ENCODE measurements at places on chromosomes 5 and 9. TPM values are rescaled to one million over a fixed set of nuclear protein-coding genes. Genes with fewer than 3 reads are reported as not detected.

DNA sequence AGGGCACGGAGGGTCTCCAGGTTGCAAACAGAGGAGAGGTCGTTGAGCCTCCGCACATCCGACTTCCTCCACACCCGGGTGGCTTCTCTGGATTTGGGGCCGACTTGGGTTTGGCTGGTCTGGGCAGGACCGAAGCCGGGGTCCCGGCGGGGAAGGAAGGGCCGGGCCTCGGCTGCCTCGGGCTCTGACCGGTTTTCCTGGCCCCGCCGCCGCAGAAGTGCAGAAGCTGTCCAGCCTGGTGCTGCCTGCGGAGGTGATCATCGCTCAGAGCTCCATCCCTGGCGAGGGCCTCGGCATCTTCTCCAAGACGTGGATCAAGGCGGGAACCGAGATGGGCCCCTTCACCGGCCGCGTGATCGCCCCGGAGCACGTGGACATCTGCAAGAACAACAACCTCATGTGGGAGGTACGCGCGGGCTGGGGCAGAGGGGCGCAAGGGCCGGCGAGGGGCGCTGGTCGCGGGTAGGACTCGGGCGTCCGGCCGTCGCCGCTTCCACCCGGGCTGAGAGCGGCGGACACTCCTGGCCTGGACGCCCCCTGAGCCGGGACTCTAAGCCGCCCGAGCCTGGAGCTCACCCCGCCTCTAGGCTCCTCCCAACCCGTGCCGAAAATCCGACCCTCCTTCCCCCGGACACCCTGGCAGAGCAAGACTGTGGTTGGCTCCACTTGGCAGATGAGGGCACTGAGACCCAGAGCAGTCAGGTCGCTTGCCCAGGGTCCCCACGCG, 2.2 kb downstream of the PRDM12 start:
- no peak for DNase-seq

DNA sequence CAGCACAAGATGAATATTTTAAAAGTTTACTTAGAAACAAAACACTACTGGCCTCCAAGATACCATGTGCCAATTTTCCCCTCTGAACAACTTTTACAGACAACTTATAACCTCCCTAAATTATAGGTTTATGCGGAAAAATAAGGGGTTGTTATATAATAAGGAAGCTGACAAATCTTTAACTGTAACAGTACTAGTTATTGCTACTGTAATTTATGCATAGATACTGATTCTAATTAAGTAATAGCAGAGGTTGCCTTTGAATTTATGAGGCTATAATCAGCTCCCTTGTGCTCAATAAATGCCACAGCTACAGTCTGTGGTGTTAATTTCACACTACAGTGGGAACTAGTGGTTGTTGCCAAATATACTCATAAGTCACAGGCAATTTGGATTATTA, 291.3 kb upstream of the PCSK5 start:
- no peak for DNase-seq

DNA sequence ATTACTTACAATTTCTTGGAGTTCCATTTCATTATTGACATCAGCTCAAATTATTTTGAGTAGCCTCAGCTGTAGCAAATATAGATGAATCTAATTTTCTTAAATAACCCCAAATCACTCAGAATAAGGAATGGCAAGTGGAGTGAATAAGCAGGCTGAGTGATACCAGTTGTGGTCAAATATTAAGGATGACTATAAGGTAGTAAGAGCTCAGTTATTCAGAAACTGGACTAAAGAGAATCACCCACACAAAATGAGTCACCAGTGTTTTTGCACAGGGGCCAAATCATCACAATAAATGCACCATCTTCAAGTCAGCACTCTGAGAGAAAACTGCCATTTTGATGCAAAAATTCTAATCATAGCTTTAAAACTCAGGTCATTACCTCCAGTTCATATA, 128.9 kb upstream of the TARS1 start:
- no peak for DNase-seq

DNA sequence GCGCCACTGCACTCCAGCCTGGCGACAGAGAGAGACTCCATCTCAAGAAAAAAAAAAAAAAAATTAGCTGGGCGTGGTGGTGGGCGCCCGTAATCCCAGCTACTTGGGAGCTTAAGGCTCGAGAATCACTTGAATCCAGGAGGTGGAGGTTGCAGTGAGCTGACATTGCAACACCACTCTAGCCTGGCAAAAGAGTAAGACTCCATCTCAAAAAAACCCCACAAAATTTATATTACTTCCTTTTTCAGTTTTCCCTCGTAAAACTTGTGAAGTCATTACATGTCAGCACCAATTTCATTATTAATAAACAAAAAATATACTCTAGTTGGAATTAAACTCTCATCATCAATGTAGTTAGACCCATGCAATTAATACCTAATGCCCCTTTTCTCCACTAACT, 43.9 kb downstream of the SHLD3 start:
- no peak for DNase-seq

GRCh38 chr5:159269723-159270122, 6.6 kb downstream of the UBLCP1 start:
- DNase-seq = no peak

DNA sequence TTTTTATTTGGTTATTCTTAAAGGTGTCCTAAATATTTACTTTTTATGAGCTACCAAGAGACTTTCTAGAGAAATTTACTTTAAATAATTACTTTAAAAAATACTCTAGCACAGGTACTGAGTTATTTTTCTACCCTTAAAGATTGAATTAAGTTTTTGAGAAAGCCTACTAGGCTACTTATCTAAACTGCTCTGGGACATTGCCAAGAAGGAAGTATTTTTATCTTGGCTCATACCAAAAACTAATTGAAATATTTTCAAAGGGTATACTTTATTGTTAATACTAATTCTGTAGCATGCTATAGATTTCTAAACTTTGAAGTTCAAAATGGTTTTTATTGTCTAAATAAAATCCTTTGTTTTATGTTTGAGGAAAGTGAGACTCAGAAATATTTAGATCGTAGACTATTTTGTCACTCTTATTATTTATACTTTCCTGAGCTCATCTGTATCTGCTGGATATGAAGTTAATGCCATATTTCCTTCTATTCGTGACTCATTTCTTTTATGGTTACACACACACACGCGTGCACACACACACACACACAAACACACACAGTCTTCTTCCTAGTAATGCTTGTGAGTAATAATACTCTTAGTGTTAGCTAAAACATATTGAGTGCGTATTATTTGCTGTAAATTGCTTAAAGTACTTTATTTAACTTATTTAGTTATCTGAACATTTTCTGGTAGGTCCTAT, 89.5 kb downstream of the MAN2A1 start:
- DNase-seq = no peak

DNA sequence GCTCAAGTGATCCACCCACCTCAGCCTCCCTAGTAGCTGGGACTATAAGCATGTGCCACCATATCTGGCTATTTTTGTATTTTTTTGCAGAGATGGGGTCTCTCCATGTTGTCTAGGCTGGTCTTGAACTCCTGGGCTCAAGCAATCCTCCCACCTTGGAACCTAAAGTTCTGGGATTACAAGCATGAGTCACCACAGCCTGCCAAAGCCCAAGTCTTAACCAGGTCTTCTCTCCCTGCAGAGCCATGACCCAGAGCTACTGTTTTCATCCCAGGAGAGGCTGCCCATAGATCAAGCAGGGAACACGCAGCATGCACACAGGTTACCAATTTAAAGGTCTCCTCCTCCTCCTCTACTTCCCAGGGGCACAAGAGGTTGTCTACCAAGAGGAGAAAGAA, 29.7 kb downstream of the PCDHGC5 start:
- no peak for DNase-seq

DNA sequence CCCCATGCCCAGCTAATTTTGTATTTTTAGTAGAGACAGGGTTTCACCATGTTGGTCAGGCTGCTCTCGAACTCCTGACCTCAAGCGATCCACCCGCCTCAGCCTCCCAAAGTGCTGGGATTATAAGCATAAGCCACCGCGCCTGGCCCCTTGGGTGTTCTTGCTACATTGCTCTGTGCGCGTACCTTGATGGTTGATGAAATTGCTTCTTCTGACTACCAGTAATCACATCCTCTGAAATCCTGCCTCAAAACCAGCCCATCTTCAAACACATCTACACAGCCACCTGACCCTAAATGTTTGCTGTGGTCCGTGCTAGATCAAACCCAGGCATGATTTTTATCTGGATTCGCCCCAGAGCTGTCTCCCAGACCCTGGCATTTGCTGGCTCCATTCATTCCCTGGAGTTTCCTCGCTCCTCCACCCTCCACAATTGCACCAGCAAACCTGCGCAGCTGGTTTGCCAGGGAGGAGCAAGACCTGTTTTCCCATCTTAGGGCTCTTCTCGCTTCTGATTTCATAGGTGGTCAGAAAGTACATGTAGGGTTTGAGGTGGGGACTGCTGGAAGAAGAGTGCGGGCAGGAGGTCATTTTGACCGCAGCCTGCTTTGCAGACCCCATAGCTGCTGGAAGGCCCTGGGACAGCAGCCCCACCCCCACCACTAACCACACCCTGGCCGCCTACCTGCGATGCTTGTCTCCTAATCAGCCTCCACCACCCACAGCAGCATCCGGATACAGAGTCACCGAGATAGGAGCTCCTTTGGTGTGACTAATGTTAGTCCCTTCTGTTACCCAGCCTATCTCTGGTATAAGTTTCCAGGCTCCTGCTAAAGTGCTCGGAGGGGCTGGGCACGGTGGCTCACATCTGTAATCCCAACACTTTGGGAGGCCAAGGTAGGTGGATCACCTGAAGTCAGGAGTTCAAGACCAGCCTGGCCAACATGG, 22.7 kb downstream of the SWI5 start:
- no peak for DNase-seq

- DNase-seq = no peak
Measured at GRCh38 chr5:6637022-6637421, 3.8 kb downstream of the SRD5A1 start.

DNA sequence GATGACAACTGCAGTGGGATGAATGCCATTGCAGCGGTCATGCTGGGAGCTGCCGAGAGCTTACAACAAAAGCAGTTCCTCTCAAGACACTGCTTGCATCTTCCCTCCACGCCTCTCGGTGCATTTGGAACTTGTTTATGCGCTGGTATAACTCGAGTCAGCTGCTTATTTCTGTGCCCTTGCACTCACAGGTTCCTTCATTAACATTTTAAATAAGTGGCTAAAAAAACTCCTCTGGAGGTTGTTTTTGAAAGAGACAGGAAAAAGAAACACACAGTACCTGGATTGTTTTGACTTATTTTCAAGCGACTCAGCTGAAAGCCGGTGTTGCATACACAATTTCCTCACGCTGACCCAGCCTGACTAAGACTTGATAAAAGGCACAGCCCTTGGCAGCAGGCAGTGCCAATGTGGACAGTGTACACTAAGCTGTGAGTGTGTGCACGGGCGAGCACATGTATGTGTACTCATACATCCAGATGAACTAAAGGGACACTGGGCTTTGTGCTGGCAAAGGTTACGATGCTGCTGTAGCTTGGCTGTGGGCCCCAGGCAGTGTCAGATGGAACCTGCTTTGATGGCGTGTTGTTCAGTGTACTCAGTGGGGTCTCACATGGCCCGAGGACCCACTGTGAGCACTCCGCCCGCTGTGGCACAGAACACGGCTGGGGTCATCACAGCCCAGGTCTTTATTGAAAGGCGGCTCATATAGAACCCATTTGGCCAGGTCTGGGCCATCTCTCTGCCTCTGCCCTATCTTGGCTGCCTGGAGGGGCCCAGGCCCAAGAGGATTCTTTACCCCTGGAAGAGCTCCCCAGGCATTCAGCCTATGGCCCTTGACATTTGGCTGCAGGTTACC, 92.3 kb downstream of the ANKRD33B start:
- no peak for DNase-seq

DNA sequence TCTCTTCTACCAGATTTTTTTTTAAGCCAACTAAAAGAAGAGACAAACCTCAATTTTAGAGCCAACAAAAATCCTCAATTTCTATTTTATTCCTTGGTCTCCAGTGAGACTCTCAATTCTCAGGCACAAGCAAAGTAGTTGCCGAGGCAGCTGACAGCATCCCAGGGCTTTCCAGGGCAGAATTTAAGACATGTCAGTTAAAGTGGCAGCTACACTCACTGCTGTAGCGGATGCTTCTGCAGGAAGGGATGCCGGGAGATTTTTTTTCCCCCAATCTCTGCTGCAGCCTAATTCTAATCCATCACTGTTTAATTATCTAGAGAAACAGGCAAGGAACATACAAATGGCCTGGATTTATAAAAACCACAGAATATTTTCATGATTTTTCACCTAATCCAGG, 57.0 kb downstream of the TTC39B start:
- no peak for DNase-seq

DNA sequence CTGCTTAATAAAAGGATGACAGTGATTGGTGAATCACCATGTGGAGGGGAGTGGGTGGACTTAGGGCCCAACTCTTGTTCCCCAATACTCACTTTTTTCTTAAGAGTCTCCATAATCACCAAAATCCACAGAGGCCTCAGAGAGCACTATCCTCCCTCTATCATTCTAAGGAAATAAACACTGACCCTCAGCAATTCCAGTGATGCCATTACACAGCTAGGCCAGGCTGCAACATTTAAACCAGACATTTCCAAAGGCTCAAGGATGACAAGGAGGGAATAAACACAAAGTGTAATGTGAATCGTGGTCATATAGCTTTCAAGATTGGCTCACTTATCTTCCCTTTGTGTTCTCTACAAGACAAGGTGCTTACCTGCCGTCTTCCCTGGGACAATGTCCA, 2.4 kb upstream of the ARSI start:
- DNase-seq = no peak

GRCh38 chr5:37120270-37120669, 128.9 kb downstream of the CPLANE1 start:
- DNase-seq = no peak

DNA sequence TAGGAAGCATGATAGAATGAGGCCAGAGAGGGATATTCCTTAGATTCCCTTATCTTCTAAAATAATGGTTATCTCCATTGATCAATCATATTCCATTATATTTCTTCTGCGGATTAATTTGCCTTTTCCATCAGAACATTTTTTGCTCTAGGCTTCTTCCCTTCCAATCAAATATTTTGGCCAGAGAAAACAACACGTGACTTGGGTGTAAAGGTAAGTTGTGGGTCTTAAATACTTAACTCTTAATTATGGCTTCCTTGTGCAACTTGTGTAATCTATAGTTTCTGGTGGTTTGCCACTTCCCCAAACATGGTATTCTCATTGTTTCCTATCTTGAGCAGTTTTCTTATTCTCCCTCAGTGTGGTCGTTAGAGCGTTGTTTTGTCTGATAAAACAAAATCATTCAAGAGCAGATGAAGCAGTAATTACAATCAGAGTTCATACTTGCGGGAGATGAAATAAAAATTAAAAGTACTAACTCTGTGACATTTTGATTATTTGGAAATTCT, 889.3 kb downstream of the MAT2B start:
- no peak for DNase-seq

DNA sequence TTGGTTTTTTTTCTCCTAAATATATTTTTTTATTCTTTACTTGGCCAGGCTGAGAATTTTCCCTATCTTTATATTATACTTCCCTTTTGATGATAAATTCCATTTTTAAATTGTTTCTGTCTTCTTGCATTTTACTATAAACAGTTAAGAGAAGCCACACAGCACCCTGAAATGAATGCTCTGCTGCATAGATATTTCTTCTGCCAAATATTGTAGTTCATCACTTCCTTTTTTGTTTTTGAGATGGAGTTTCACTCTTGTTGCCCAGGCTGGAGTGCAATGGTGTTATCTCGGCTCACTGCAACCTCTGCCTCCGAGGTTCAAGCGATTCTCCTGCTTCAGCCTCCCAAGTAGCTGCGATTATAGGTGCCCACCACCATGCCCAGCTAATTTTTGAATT, 8.5 kb upstream of the INIP start:
- no peak for DNase-seq

The SRD5A1 gene
- total RNA-seq = 15.3 TPM

The FOXI1 gene
- not detected for total RNA-seq

The SPEF2 gene
- 10.0 TPM for total RNA-seq

The ENTPD2 gene
- not detected for total RNA-seq

The ANXA2R gene
- total RNA-seq = 2.5 TPM

The CCDC180 gene
- 3.4 TPM for total RNA-seq

The PLEKHG4B gene
- not detected for total RNA-seq

The CNTLN gene
- total RNA-seq = 1.6 TPM

The BRINP1 gene
- not detected for total RNA-seq

Measured in activated T-helper 2 cell treated with anti-CD3 and anti-CD28 coated beads, Interferon-gamma antibody, Interleukin-2, Interleukin-4, amounts not matched to agents 10 μg/mL and 5 μg/mL and 100 μg/mL, durations not matched to agents 14 hours and 24 hours and 36 hours (primary cell).